ENCODE measurements at places on chromosomes 16 and 17.

DNA sequence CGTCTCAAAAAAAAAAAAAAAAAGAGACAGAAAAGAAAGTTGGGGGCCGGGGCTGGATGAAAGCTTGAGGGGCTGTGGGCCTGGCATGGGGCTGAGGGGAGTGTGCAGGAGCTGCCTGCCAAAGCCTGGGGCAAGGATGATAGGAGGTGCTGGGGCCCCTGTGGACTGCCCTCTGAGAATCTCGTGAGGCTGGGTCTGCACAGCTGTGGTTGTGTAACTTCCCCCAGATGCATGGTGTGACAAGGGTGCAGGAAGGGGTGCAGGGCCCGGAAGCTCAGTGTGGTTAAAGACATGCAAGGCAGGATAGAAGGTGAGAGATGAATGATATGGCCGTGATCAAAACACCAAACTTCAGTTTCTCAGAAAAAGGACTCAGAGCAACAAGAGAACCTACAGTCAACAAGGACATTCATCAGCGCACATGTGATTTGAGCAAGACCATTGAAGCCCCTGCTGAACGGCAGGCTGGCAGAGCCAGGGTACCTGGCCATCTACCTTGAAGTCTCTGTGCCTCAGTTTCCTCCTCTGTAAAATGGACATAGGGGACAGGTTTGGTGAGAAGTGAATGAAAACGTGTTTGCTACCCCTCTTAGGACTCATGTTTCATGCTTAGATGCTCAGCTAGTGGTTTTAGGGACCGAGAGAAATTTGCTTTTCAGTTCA, 9.6 kb downstream of the IL32 start:
- DNase-seq: peak; percentile 62

DNA sequence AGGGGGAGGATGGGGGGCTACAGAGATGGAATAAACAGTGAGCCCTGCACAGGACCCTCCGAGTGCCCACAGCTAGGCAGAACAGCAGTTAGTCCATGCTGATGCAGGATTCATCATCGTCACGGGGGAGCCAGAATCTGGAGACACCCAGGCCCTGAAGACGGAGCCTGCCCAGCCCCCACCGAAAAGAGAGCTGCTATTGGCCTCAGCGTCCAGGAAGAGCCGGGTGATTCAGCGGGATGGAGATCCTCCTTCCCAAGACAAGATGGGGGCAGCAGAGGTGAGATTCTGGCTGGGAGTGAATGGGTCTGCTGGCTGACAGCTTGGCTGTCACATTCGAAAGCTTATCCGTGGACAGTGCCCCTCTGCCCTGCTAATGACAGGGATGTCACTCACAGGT, 133.6 kb upstream of the CRHR1 start:
- DNase-seq: no peak

DNA sequence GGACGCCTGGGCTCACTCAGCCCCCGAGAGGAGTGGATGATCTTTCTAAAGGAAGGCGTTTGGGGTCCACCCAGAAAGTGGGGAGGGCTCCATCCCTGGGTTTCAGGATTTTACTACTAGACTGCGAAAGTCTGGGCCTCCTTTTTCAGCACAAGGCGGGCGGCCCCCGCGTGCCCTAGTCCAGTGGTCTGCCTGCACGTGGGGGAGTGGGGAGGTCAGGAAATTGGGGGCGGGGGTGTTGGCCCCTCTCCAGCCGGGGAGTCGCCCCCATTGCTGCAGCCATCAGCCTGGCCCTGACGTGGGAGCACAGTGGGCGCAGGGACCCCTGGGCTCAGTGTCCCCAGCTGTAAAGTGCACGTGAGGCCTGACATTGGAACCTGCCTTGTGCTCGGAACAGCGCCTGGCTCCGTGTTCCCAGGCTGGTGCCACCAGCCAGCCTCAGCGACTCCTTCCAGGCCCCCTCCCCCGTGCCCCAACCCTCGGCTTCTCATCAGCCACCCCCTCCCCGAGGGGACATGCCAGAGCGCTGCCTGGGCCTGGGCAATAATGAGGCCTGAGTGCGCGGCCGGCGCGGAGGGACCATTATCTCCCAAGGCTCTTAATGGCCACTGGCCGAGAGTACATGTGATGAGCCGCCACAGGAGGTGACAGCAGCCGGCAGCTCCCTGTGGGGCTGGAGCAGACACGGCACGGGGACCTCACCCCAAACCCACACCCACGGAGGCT, 2.4 kb upstream of the C1QTNF8 start:
- no peak for DNase-seq

- no peak for DNase-seq
Measured at GRCh38 chr17:50469208-50469605, 527 bp upstream of the CHAD start.

GRCh38 chr17:75084039-75084660, 3.6 kb upstream of the SLC16A5 start:
- DNase-seq: no peak

GRCh38 chr17:65079489-65079900, 23.0 kb upstream of the GNA13 start:
- no peak for DNase-seq

- DNase-seq: peak; percentile 10
Measured at GRCh38 chr17:31488264-31488981, 96.9 kb downstream of the RAB11FIP4 start.

GRCh38 chr16:57527027-57527426, 9.3 kb downstream of the CCDC102A start:
- no peak for DNase-seq

- no peak for DNase-seq
Measured at GRCh38 chr17:11991461-11991860, 5.8 kb downstream of the ZNF18 start.

DNA sequence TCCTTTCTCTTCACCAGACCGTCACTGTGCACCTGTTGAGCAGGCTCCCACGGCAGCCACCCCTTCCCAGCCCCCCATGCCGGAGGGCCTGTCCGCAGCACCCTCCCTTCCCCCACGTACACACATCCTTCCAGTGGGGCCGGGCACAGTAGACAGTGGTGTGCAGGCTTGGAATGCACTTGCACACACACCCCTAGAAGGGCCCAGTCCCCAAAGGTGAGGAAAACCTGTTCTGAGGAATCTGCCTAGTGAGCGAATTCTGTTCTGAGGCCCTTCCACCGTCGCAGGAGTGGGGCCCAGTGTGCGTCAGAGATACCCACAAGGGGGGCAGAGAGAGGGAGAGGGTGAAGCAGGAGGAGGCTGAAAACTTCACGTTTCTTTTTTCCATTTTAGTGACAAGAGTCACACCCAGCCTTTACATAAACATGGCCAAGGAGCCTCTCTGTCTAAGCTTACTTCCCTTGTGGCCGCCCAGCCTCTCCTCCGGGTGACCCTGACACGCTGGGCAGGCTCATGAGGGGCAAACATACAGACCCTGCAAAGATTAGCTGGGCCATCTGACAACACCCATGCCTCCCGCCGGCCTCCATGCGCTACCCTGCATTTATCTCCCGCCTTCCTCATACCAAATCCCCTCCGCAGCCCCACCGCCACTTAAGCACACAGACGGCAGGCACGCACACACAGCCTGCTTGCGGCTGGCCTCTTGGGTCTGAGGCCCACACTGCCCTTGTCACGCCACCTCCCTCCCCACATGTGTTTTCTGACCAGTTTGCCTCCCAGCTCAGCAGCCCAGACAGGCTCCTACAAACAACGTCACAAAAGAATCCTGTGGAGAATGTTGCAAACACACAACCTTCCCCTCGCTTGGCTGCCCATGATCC, 1.8 kb downstream of the ZBTB4 start:
- DNase-seq: peak; percentile 41

DNA sequence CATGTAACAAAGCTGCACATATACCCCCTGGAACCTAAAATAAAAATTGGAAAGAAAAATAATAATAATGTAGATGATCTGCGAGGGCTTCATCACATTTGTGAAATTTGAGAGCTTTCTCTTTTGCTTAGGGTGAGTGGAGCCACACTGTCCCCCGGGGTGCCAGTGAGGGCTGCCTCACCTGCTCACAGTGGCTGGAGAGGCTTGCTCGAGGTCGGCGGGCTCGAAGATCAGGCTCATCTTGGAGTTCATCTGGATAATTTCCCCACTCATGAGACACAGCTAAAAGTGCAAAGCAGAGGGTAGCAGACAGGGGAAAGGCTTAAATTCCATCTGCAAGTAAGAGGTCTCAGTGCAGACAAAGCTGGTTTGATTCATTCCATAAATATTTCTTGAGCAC, 123.8 kb downstream of the DNAH3 start:
- DNase-seq: no peak

DNA sequence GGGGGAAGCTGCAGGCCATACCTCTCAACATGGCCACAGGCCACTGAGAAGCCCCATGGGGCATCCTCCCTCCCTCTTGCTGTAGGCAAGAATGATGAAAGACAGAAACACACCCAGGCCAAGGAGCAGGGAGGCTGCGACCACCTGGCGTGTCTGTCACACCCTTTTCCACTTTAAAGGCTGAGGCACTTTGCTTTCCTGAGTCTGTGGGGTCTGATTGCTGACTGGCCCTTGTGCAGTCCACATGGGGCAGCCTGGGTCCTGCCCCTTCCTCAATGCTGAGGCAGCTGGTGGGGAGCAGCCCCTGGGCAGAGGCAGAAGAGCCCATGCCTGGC, 8.7 kb downstream of the TMEM204 start:
- no peak for DNase-seq

- no peak for DNase-seq
Measured at GRCh38 chr16:76226011-76226410, 51.2 kb upstream of the CNTNAP4 start.

DNA sequence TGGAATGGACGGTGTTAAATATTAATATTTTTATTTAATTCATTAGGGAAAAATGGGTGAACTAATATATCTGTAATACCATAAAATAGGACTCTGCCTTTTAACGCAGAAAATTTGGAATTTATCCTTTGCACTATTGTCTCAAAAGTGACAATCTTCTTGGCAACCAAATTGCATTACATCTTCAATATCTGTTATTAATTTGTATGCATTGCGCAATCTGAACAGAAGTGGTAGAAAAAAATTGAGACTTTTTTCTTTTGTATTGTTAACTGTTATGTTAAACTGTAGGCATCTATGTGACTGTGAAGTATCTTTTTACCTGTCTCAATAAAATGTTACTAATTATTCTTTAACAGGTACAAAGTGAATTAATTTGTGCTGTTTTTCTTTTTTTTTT, 55.6 kb downstream of the PPM1E start:
- no peak for DNase-seq

GRCh38 chr17:72862276-72862999, 230.1 kb downstream of the SLC39A11 start:
- no peak for DNase-seq

- DNase-seq: no peak
Measured at GRCh38 chr16:86158688-86159360, 259.9 kb downstream of the IRF8 start.

- no peak for DNase-seq
Measured at GRCh38 chr16:65644821-65645220, 523.0 kb upstream of the CDH11 start.

- DNase-seq: no peak
Measured at GRCh38 chr17:8029121-8029520, 9.7 kb upstream of the ALOX15B start.

DNA sequence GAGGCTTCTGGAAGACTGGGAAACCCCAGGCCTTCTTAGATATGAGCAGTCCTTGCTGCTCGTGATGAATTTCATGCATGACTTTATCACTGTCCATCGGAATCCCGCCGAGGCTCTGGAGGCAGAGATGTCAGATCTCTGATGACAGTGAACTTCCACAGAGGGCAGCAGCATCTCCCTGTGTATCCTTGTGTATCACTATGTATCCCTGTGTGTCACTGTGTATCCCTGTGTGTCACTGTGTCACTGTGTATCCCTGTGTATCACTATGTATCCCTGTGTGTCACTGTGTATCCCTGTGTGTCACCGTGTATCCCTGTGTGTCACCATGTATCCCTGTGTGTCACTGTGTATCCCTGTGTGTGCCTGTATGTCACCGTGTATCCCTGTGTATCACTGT, 160.2 kb upstream of the CHMP6 start:
- no peak for DNase-seq

GRCh38 chr16:6557353-6558023, 775.2 kb upstream of the RBFOX1 start:
- DNase-seq: no peak

DNA sequence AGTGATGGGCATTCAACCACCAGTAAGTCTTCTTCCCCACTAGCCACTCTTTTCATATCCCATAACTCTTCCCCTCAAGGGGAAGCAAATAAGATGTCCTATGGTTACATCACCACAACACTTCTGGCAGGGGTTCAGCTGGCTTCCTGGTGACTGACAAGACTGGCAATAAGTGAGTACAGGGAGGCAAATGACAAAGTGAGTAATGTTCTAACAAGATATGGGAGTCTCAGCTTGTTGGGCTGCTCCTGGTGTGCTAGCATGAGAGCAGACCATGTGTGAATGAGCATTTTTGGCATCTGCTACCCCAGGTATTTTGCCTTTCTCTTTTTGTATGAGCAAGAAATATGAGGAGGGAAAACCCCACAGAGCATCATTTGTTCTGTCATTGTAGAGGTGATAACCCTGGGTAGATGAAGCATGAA, 9.9 kb downstream of the TMIGD1 start:
- DNase-seq: peak; percentile 22

DNA sequence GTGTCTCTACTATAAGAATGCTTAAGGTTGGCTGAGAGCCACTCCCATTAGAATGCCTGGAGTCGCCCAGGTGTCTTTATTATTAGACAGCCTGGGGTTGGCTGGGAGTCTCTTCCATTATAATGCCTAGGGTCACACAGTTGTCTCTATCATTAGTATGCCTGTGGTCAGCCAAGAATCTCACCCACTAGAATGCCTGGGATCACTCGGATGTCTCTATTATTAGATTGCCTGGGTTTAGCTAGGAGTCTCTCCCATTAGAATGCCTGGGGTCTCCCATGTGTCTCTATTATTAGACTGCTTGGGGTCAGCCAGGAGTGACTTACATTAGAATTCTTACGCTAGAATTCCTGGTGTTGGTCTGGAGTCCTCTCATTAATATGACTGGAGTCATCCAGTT, 2255.3 kb downstream of the TP53TG3F start:
- no peak for DNase-seq

DNA sequence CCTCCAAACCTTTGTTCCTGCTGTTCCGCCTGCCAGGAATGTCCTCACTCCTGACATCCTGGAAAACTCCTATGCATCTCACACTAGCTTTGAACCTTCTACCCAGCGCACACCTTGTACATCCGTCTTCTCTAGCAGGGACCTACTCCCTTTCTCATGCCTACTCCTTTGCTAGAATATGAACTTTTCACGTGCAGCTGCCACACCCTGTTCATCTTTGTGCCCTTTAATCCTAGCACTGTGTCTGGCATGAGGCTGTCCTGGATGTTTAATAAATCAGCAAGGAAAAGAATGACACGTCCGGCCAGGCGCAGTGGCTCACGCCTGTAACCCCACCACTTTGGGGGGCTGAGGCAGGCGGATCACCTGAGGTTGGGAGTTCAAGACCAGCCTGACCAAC, 111.0 kb downstream of the NTN1 start:
- DNase-seq: no peak

GRCh38 chr16:73415286-73415685, 367.4 kb upstream of the ZFHX3 start:
- DNase-seq: no peak
